Thymus (tissue), 14 donors: ENCODE measurements at places on chromosomes 7 and 10.

DNA sequence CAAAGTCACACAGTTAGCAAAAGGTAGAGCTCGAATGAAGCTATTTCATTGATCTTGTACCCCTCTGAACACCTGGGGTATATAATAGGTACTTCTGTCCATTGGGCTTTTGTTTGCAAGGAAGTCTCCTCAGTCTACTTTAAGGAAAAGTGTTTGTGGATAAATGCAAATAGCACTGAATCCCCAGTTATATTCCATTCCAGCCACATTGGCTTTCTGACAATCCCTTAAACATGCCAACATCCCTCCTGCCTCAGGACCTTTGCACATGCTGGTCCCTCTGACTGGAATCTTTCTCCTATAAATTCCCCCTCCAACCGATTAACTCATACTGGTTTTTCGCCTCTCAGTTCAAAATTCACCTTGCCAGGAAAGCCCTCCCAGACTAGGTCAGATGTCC, 17.1 kb downstream of the DUSP5 start:
- no peak for DNase-seq

DNA sequence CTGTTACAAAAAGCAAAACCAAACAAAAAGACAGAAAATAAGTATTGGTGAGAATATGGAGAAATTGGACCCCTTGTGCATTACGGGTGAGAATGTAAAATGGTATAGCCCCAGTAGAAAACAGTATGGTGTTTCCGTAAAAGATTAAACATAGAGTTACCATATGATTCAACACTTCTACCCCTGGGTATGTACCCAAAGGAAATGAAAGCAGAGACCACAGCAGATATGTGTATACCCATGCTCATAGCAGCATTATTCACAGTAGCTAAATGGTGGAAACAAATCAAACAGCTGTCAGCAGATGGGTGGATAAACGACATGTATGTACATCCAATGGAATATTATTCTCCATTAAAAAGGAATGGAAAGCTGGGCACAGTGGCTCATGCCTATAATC, 42.4 kb downstream of the STARD3NL start:
- no peak for DNase-seq

DNA sequence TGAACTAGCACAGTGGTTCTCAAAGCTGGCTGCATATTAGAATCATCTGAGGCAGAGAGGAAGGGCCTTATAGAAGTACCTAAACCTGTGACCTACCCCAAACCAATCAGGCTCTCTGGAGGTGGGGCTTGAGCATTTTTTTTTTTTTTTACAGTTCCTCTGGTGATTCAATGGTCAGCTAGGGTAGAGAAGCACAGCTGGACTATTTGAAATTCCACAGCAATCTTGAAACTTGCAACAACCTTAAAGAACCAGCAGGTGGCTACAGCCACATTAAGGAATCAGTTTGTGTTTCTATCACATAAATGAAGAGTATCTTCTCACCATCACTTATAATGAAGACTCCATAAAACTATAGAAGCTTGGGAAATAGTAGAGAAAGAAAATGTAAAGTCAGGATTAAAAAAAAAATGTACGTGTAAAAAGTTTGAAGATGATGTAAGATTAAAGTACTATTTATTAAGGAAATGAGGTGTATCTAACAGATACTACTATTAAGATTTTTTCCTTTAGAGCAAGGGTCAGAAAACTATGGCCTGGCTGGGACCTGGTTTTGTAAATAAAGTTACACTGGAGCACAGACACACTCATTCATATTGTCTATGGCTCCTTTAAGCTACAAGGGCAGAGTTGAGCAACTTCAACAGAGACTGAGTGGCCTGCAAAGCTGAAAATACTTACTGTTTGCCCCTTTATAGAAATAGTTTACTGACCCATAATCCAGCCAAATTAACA, 3.8 kb downstream of the RTKN2 start:
- no peak for DNase-seq

GRCh38 chr7:91020636-91021385, 243.4 kb upstream of the FZD1 start:
- DNase-seq, result no peak

GRCh38 chr7:95886501-95887090, 114.2 kb downstream of the DYNC1I1 start:
- DNase-seq, result no peak

DNA sequence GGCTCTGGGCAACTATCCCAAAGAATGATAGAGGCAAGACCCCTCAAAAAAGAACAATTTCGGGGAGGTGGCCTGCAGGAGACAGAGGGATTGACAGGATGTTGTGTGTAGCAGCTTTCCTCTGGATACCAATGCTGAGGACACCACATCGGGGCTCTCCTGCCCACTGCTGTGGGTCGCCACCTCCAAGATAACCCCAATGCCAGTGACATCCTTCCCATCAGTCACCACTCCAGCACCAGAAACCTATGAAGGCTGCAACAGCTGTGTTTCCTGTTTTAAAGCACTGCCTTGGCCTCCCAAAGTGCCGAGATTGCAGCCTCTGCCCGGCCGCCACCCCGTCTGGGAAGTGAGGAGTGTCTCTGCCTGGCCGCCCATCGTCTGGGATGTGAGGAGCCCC, 17.6 kb downstream of the ARHGAP19 start:
- no peak for DNase-seq

- no peak for DNase-seq
These were observed 362.5 kb upstream of the ZMIZ1 start for GRCh38 chr10:78706256-78706655.

DNA sequence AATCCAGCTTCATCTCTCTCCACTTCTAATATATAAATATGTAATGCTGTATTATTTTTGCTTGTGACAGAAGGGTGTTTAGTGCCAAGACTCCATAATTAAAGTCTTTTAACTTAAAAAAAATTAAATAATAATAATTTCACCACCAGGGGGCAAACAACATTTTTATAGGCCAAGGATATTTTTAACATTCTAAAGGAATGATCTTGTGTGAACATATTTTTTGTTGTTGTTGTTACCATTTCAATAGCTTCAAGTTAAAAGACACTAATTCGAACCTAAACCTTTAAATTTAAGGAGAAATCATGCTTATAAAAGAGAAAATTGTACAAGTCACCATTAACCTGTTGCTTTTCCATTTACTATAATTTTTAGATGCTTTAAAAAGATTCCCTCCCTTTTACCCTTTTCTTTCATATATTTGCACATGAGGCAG, 7.5 kb upstream of the DNAJC1 start:
- no peak for DNase-seq

GRCh38 chr7:18515067-18515466, 19.5 kb downstream of the HDAC9 start:
- DNase-seq, result no peak

DNA sequence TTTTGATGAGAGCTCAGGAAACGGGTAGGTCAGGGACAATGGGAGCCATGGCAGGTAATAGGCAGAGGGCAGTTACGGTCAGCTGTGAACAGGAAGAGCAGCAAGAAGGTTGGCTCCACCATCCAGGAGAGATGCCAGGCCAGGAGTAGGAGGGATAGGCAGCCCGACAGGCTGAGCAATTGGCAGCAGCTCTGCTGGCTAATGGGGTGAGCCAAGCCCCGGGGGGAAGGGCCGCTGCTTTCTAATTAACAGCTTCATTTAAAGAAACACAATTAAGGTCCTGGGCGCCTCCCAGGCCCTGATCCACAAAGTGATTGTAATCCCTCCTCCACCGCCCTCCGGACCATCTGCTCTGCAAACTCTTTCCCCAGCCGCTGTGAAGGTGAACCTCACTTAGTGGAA, 23.7 kb downstream of the SH2B2 start:
- DNase-seq, result no peak

GRCh38 chr10:10917031-10917430, 100.6 kb upstream of the CELF2 start:
- DNase-seq, result no peak

- no peak for DNase-seq
These were observed 125.8 kb downstream of the MAD1L1 start for GRCh38 chr7:2106924-2107323.

GRCh38 chr10:68553138-68553537, 7.0 kb upstream of the TET1 start:
- no peak for DNase-seq

DNA sequence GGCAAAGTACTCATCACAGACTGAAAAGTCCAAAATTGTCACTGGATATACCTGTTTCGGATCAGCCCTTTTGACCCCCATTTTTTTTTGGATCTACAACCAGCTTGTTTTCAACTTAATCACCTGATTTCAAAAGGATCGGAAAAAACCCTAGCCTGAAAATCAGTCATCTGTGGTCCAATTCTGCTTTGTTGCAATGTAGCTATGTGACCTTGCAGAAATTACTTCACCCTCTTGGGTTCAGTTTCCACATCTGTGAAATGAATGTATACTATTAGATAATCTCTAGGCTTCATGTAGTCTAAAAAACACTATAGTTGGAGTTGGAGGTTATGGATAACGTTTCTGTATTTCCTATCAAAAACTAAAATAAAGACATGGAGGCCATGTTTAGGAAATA, 37.1 kb downstream of the STEAP4 start:
- no peak for DNase-seq

- DNase-seq, result no peak
These were observed 340.8 kb downstream of the KCNMA1 start for GRCh38 chr10:77296534-77297392.

DNA sequence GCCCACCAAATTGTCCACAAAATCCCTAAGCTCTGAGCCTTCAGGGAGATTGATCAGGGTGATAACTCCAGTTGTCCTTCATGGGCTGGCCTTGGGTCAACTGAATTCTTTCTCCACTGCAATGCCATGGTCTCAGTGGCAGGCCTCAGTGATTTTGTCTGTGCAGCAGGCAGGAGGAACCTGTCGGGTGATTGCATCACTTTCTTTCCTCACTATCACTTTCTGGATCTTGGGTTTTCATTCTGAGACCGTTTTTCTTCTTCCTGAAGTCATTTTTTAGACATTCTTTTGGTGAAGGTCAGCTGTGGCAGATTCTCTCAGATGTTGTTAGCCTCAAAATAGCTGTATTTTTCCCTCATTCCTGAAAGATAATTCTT, 28.8 kb upstream of the LCOR start:
- no peak for DNase-seq

GRCh38 chr7:137235434-137235833, 108.1 kb downstream of the PTN start:
- DNase-seq, result no peak

GRCh38 chr7:154915600-154915999, 87.3 kb downstream of the PAXIP1 start:
- no peak for DNase-seq

DNA sequence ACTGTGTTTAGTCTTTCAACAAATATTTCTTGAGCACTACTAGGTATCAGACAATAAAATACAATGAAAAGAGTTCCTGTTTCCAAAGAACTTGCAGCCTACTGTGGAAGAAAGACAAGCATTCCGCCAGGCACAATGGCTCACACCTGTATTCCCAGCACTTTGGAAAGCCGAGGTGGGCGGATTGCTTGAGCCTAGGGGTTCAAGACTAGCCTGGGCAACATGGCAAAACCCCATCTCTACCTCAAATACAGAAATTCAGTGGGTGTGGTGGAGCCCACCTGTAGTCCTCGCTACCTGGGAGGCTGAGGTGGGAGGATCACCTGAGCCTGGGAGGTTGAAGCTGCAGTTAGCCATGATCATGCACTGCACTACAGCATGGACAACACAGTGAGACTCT, 6.1 kb downstream of the SVOPL start:
- DNase-seq, result no peak

DNA sequence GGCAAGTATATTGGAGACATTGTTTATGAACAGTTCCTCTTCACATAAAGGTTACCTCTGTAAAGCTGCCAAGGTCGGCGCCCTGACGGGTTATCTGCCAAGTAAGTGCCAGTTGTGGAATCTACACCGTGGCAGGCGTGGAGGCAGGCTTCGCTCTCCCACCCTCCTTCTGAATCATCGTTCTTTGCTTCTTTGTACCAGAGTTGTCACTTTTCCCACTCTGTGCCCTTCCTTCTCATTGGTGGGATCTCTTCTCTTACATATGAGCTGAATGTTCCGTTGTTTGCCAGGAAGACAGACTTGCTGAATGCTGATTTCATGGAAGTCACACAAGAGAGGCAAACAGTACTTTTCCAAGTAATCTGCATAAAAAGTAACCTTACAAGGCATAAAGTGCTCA, 40.6 kb upstream of the PTPRZ1 start:
- DNase-seq, result no peak

DNA sequence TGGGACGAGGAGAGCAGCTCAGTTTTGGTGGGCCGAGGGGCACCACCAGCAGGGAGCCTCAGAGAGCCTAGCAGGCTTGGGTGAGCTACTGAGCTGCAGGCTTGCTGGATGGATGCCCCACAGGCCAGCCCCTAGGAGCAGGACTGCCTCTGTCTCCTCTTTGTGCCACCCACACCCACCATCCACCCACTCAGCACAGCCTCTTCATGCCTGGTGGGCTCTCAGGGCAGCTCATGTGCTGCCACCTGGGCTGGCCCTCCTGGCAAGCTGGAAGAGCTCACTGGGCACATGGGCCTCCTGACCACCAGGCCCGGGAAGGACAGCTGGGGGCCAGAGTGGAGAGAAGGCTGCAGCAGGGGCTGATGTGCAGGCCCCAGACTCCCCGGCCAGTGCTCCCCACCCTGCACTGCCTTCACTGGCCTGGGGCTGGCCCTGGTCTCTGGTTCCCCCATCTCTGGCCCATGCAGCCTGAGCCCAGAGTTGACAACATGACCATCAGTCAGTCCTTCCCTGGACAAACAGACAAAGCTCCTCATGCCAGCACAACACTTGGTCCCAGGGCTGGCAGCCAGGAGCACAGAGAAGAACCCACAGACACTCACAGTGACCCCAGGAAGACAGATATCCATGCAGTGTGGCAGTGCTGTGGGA, 8.2 kb downstream of the RASGEF1A start:
- no peak for DNase-seq

- DNase-seq, result no peak
These were observed 353 bp downstream of the EPHB6 start for GRCh38 chr7:142855114-142855743.

DNA sequence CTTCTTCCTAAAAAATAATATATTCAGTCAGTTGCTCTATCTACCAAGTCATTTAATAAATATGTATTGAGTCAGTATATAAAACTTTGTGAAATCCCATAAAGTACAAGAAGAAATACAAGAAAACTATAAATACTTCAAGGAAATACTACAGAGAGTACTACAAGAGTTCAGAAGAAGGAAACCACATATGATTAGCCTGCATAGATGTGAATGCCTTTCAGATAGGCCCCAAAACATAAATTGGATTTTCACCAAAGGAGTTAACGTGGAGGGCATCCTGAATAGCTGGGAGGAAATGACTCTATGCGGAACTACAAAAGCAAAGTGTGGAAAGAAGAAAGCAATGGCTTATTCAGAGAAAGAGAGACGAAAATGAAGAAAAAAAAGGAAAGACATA, 120.1 kb downstream of the LRRN3 start:
- no peak for DNase-seq
